ENCODE measurements at places on chromosomes 7 and 10.

DNA sequence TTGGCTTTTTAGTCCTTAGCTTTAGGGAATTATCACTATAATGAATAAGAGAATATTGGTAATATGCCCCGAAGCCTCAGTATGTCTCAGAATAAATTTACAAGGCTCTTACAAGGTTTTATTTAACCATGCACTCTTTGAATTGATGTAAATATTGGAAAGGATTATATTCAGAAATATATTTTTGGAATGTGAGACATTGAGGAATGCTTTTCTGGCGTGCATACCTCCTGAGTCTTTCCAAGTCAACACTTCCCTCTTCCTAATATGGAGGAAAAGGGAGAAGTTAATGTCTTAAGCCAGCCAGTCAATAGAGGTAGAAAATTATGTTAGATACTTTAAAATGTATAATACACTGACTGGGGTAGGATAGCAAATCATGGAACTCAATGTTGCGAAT is 1.2 kb upstream of the OR2F1 start:
- no peak for DNase-seq

GRCh38 chr7:2529161-2530070 is 9.8 kb downstream of the LFNG start:
- DNase-seq = no peak

DNA sequence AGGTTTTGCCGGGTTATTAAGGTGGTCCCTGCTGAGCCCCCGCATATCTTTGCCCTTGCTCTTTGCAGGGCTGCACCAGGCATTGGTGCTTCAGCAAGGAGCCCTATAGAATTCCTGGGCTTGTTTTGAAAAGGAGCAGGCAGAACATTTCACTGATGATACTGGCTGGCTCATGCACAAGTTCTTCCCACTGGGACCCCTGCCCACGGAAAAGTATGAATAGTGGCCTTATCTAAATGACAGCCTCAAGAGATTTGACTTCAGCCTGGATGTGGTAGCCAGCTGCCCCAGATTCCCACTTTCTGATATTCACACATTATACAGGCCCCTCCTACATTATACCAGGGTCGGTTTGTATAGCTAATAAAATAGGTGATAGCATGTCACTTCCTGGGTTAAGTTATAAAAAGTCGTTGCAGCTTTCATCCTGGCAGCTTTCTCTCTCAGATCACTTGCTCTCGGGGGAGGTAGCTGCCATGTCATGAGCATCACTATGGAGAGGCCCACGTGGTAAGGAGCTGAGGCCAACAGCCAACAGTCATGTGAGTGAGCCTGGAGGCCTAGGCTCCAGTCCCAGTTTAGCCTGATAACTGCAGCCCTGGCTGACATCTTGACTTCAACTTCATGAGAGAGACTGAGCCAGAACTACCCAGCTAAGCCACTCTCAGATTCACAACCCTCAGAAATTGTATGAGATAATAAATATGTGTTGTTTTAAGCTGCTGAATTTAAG is 16.8 kb upstream of the CRTAC1 start:
- no peak for DNase-seq

DNA sequence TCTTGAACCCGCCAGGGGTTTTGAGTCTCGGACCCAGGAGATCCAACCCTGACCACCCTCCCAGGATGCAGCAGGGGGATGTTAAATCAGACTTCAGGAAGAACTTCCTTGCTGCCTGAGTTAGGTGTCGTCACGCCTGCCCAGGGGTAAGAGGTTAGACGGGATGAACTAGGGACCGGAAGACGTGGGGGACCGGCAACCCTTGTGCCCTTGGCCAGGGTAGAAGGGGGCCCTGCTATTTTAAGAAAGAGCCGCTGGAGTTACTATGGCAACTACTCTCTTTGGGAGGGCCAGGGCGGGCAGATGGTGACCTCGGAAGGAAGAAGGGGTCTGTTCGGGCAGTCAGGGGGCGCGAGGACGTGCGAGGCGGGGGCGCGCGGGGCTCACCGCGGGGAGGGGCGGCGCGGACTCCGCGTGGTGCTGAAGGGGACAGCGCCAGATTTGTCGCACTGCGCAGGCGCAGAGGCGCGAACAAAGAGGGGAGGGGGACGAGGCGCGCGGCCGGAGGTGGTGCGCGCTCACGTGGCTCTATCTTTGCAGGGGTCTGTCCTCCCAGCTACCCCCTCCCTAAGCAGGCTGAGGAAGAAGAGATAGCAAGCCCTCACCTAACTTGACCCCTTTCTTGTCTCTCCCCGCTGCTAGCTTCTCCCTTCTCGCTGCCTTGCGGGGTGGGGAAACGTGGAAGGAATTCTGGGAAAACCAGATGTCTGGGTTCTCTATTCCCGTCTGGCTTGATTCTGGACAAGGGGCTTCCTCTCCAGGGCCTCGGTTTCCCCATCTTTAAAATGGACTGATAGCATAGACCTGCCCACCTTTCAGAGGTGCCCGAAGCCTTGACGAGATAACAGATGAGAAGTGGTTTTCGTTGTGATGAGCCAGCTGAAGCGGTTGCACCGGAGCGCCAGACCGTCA is 940 bp upstream of the PSD start:
- peak; percentile 62 for DNase-seq

- peak; percentile 57 for DNase-seq
These were observed 219.3 kb upstream of the MKLN1 start for GRCh38 chr7:131108212-131108940.

Measured in hematopoietic multipotent progenitor cell treated with erythropoietin and hydrocortisone succinate and interleukin-3 and kit ligand, for 17 days (in vitro differentiated cells).